ENCODE measurements at places on chromosomes 2 and 18.

DNA sequence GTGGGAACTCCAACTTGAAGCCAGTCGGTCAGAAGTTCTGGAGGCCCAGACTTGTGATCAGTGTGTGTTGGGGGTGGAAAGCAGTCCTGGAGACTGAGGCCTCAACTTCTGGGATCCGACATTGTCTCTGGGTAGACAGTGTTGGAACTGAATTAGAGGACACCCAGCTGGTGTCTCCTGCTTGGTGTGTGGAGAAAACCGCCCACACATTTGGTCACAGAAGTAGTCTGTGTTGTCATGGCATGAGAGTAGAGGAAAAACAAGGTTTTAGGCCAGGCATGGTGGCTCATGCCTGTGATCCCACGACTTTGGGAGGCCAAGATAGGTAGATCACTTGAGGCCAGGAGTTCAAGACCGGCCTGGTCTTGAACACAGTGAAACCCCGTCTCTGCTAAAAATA is 51.5 kb downstream of the PUM2 start:
- no peak for DNase-seq

DNA sequence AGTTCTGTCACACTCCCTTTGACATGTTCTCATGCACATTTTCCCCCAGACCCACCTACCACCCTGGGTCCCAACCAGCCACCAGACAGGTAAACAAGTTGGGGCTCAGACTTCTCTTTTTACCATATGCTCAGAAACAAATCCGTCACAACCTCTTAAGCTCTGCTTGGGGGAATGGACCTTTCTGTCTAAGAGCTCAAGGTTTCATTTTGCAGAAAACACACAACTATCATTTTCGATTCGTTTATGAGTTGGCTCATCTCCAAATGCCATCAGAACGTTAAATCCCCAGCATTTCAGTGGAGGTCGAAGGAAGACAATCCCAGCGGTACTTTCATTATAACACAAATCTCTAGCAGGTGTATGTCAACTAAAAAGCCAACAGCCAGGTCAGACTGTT is 30.6 kb upstream of the NCK2 start:
- no peak for DNase-seq

- no peak for DNase-seq
These were observed 47.4 kb upstream of the RAPH1 start for GRCh38 chr2:203582468-203582867.

GRCh38 chr18:71327850-71328249 is 1039.0 kb downstream of the SOCS6 start:
- no peak for DNase-seq

DNA sequence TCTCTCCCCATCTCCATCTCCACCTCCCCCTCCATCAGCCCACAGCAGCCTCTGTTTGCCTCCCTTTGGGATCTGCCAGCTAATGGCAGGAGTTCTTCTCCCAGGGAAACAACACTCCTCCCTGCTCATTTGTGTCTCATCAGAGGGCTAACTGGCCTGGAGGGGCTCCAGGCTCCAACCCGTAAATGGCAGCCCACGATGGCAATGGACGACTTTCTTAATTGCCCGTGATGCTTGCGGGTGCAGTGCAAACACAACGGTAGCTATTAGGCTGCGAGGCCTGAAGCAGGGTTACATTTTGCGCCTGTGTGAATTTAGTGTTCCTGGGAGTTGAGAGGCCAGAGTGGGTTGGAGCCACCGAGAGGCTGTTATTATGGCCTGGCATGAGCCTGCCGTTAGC is 285.1 kb downstream of the TNS1 start:
- no peak for DNase-seq

- no peak for DNase-seq
These were observed 3.4 kb upstream of the DNAJC5G start for GRCh38 chr2:27271631-27272340.

- no peak for DNase-seq
These were observed 5.2 kb downstream of the PRLH start for GRCh38 chr2:237571551-237571950.

DNA sequence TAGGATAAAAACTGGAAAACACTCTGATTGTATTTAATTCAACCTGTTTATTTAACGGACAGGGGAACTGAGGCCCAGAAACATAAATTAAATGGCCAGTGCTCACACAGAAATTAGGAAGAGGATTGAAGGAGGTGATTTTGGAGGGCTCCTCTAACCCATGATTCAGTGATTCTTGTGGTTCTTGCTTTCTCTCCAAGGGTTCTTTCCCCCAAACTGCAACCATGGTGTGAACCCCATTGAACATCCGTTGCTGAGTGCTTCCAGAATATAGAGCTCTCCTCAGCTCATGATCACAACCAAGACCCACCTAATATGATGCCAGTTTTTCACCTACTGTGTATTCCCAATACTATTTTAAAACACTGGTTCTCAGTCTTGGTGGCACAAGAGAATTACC is 41.4 kb downstream of the BMP10 start:
- DNase-seq: no peak

- DNase-seq: no peak
These were observed 23.2 kb upstream of the ACVR1 start for GRCh38 chr2:157899125-157899839.

GRCh38 chr18:27428120-27428519 is 243.0 kb upstream of the CHST9 start:
- DNase-seq: no peak

DNA sequence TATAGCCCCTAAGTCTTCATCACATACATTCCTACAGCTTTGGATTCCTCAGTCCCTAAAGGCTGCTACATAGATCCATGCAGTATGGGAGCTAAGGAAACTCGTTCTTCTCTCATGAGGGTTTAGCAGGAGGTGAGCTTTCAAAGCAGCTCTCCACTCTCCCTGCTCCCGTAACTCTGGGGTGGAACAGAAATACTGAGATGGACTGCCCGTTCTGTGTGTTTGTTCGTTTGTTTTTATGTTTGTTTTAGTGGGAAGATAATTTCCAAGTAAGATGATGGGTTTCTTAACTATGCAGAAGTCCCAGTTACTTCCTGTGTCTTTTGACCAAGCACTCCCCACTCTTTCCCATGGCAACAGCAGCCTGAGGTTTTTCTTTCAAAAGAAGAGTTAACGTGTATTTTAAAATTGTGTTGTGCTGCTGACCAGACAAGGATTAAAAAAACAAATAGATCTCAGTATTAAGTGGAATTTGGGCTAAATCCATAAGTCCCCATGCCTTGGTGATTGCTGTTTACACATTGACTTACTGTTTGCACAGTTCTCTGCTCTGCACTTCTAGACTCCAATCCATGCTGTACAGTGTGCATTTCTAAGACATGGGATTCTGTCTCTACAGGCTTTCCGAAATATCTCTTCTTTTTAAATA is 156.4 kb upstream of the SH3BP4 start:
- no peak for DNase-seq

GRCh38 chr2:75500633-75501032 is 60.1 kb downstream of the EVA1A start:
- no peak for DNase-seq

DNA sequence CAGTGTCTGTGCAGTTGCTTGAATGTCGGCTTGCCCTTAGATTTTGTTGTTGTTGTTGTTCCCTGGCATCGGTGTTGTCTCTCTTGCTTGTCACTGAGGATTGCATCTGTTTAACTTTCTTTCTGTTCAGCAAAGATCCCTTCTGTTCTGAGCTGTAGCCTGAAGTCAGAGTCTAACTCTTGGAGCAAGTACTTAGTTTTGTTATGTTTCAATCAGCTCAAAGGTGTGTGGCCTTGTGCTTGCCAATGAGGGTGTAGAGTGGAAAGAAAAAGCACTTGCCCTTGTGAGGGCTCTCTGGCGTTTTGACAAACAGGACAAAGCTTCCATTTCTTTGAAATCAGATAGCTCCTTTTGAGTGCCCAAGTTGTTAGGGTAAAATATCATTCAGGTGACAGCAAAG is 757.1 kb upstream of the CDH7 start:
- DNase-seq: no peak

DNA sequence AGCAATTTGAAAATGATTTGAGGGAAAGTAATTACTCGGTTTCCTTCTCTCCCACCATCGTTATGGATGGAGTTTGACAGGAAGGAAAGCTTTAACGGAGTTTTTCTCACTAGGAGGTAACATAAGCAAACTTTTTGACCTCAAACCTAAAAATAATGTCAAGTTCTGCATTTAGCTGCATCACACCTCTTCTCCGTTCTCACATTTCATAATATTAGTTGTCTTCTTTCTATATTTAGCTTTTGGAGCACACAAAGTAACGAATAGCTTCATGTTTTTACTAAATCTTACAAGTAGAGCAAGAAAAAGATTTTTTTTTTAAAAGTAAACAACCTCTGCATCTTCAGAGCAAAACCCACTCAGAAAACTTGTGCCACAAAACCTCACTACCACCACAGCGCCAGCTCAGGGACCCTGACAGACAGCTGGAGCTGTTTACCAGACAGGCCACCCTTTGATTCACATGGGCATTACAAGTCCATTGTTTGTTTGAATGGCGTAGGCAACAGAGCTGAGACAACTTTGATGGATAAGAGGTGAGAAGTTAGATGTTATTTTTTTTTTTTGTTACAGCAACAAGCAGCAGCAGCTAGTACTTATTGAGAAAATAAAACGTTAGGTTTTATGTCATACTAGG is 21.9 kb upstream of the ICOS start:
- no peak for DNase-seq

GRCh38 chr18:12737243-12737902 is 34.5 kb downstream of the PSMG2 start:
- DNase-seq: no peak

DNA sequence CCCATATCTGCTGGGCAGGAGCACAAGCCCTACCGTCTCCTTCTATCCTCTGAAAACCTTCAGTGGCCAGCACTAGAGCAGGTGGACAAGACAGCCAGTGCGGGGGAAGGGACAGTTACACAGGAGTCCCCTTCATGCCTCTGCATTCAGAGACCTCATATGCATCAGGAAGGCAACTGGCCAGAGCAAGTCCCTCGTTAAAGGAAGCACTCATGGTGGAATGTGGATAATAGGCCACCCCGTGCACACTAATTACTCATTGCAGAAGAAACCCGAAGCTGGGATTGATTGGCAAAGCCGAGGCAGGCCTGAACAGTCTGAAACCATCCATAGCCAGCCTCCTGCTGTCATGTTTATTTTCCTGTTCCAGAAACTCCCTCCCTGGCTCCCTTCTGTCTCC is 11.2 kb downstream of the KIAA2012 start:
- no peak for DNase-seq

DNA sequence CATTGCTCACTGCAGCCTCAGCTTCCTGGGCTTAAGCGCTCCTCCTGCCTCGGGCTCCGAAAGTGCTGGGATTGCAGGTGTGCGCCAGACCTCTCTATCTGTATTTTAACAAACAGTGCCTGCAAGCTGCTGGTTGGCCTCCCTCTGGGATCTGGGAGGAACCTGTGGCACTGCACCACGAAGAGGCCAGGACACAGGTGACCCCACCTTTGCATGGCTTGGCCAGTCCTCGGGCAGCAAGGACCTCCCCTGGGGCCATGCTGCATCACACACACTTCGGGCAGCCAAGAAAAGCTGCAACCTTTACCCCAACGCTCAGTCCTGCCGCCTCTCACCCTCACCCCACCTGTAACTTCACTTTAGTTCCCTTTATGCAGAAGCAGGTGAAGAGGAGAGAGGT is 70.0 kb downstream of the PXDN start:
- DNase-seq: no peak
